ENCODE measurements at places on chromosomes 4 and X.

GRCh38 chr4:123443401-123444289, 47.0 kb downstream of the SPRY1 start:
- DNase-seq, result no peak

GRCh38 chr4:82969414-82969813, 41.2 kb downstream of the LIN54 start:
- no peak for DNase-seq

DNA sequence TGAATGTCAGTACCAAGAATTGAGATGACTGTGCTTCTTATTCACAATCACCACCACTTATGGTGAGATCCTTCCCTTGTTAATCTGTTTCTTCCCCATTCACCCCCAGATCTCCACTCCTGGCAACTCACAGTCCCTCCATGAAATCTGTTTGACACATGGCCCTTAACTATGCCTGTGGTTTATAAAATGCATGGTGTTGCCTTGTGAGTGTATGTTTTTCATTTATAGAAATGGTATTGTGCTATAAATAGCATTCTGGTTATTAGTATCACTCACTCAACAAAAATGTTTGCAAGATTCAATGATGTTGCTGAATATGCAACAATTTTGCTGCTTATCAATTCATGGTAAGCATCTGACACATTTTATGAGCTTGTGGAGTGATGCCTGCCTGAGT, 131.0 kb downstream of the PRKX start:
- DNase-seq, result no peak

DNA sequence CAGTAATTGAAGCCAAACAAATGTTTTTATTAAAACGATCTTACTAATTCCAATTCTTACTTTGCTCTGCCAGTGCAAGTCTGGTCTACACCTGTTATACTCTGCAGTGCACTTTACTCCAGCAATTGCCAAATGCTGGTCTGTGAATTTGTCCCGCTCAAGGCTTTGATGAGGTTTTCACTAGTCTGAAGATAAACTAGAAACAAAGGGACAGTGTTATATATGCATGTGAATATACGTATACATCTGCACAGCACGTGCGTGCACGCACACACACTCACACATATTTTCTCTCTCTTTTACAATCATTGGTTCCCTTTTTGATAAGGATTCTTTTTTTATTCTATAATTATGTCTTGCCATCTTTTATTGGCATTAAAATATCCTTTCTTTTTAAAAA, 88.5 kb upstream of the LCORL start:
- DNase-seq, result no peak
